ENCODE measurements at places on chromosomes 12 and 14.

GRCh38 chr12:47739979-47740378 is 14.7 kb upstream of the ENDOU start:
- DNase-seq, result no peak

DNA sequence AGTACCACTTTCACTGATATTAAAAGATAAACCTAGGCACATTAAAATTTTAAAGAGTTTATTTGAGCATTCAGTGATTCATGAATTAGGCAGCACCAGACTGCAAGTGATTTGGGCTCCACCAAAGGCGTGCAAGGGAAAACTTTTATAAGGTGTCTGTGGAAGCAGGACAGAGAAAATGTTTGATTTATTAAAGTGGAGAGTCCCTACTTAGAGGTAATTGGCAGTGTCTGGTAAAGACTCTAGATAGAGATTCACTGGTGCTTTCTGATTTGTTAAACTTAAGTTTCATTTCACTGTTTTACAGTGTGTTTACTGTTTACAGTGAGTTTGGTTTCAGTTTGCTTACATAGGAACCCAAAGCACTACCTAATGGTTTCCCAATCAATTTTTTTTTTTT is 72.8 kb downstream of the ANKS1B start:
- DNase-seq, result no peak

DNA sequence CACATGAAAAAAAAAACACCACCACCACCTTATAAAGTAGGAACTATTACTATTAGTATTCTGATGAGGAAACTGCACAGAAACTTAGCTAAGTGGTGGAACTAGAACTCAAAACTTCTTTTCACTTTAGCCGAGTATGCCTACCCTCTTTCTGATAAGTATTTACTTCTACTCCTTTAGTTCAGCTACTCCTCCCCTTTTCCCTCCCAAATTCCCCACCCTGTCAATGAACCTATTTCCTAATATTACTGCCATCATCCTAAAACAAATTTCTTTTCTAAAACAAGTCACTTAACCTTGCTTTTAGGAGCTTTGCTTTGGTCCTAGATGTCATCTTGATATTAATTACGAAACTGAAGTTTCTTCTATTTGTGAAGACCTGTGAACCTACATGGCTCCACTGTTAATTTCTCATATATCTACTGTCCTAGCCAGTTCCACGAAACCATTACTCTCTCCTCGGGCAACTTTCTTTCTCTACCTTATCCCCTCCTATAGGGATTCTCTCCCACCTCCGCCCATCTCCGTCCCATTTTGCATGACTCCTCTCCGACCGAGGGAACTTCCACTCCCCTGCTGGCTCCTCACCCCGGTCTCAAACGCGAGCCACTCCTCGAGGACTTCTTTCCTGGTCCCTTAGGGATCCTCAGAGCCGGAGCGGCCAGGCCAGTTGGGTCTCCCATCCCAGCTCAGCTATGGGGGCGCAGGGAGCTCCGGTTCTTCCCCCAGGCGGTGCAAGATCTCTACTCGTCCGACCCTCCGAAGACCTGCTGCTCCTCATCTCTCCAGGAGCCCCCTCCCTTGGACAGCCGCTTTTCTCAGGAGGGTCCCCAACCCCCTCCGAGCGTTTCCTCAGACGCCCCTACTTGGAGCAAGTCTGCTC is 1.1 kb downstream of the NUMB start:
- no peak for DNase-seq

GRCh38 chr14:94653321-94653720 is 41.1 kb downstream of the SERPINA3 start:
- DNase-seq, result no peak

DNA sequence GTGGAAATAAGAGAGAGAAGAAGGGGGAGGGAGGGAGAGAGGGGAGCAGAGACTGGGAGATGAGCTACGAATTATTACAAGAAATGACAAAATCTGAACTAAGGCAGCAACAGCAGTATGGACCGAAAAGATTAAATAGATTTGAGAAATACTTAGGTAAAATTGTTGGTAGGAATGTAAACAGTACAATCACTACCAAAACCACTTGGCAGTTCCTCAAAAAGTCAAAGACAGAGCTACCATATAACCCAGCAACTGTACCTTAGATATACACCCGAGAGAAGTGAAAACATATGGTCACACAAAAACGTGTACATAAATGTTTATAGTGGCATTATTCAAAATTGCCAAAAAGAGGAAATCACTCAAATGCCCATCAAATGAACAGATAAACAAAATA is 14.1 kb downstream of the KRAS start:
- no peak for DNase-seq

DNA sequence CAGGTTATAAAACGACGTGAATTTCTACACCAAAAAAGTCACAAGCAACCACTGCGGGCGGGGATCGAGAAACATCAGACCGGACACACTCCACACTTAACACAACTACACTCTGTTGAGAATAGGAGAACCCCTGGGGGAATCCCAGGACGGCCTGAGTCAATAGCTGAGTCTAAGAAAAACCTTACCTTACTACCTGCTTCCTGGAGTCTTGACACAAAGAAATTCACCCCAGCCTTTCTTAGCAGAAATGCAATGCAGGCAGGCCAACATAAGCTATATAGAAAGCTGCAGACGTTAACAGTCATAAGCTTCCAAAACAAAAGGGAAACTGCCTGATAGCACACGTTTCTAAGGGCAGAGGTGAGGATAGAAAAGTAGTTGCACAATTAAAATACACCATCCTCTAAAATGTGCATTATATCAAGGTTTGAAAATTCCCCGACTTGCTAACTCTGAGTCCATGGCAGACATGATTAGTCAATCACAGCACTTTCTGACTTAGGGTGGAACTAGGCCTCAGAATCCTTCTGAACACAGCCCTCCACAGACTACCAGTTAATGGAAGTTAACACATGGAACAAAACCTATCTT is 68.0 kb downstream of the CCDC88C start:
- peak; percentile 48 for DNase-seq

DNA sequence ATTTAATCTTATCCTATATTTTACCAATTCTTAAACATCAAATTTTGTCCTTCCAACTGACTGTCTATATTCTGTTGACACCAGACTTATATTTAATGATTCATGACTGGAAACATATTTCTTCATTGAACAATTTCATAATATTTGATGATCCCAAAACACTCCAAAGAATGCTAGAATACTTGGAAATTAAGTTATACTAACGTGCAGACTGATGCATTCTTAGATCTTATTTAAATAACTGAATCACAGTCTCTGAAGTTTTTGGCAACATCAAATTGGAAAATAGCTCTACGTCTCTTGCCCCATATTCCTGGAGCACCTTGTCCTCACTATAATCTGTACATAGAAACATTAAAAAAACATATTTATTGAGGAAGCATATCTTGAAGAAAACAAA is 127.4 kb downstream of the HMGA2 start:
- no peak for DNase-seq

DNA sequence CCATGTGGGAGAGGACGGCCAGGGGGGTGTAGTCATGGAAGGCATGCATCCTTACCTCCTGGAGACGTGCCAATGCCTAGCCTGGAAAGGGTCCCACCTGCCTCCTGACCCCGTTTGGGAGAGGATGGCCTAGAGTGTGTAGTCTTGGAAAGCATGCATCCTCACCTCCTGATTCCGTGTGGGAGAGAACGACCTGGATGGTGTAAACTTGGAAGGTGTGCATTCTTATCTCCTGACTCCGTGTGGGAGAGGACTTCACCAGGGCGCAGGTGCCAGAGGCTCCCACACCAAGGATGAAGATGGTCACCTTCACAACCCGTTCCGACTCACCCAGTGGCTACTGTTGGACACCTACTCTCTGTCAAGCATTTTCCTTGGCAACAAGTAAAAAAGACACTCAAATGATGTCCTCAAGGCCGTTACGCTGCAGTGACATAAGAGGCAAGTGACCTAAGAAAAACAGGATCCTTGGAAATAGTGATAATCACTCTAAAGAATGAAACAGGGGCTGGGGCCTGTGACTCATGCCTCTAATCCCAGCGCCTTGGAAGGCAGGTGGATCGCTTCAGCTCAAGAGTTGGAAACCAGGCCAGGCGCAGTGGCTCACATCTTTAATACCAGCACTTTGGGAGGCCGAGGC is 37.5 kb upstream of the FZD10 start:
- no peak for DNase-seq

DNA sequence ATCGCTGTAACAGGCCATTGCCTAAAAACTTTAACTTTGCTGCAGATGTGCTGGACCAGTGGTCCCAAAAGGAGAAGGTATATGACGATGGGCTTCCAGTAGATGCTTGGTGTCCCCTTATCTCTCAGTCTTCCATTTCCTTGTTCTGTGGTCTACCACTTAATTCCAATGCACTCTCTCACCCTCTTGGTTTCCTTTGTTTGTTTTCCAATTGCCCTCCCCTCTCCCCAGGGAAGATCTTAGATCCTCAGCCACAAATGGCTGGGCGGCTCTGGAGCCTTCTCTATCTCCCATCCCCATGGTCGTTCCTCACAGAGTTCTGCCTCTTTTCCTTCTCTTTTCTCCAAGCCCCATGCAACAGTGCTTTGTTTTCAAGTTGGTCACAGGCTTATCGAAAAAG is 584 bp downstream of the ACSM4 start:
- no peak for DNase-seq

DNA sequence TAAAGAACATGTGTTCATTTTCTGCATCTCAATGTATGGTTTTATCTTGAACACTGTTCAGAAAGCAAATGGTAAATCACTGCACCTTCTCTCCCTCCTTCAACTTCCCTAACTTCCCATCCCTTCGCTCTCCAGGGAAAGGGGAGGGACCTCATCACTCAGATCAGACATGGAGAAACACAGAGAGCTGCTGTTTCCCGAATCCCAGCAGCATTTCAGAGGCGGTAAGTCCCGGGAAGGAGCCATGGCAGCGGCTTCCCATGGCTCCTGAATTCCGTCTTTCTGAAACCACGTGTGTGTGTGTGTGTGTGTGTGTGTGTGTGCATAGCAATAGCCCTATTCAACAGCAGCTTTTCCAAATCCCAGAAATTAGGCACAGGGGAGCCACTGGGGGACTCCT is 125.4 kb upstream of the TMCC3 start:
- DNase-seq, result no peak

DNA sequence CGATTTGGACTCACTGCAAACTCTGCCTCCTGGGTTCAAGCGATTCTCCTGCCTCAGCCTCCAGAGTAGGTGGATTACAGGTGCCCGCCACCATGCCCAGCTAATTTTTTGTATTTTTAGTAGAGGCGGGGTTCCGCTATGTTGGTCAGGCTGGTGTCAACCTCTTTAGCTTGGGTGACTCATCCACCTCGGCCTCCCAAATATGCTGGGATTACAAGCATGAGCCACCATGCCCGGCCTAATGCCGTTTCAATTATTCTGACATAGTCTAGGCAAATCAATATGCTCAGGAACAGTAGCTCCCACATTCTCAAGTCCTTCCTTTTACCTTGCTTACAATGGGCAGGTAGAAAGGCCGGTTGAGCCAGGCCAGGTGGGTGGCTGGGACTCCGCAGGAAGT is 82.0 kb upstream of the EEA1 start:
- no peak for DNase-seq

DNA sequence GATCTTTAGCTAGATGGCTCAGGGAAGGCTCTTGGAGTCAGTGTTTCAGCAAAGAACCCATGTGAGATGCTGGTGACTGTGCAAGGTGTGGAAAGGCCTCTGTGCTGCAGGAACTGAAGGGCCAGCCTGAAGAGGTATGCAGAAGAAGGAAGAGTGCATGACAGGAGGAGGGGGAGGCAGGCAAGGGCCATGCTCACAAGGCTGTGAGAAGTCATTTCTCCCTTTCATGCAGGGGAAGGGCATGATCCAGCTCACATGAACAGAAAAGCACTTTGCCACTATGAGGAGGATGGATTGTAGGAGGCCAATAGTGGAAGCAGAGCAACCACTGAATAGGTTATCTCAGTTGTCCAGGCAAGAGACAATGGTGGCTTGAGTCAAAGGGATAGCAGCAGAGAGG is 83.7 kb downstream of the SSPN start:
- DNase-seq, result no peak

DNA sequence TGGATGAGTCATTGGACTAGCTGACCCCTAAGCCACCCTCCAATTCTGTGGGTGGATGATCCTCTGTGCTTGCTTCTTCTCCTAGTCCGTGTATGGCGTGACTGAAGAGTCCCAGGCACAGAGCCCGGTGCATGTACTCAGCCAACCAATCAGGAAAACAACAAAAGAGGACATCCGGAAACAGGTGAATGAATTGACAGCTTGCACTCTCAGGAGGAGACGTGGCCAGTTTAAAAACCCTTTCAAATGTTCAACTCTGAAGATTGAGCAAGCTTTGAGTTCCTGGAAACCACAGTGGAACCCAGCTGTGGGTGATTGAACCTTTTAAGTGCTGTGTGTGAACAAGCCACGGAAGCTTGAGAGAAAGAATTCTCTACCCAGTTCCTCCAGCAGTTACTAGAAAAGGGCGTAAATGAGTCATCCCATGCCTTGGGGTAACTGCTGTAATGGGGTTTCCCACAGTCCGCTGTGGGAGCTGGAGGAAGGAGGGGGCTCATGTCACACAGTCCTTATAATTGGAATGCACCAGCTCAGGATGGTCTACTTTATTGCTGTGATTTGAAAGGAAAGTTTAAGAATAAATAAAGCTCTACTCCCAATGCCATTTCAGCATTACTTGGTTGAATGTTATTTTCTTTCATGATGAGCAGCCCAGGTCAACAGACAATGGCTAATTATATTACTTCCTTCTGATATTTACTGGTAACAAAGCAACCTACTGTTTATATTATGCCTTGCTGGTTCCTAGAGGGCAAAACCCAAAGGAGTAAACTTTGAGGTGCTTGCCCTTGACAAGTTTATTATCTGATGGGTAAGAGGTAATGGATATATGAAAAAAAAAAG is 417.0 kb downstream of the DPF3 start:
- DNase-seq, result peak; percentile 54

GRCh38 chr14:54671537-54671936 is 104.6 kb downstream of the SAMD4A start:
- DNase-seq, result no peak

DNA sequence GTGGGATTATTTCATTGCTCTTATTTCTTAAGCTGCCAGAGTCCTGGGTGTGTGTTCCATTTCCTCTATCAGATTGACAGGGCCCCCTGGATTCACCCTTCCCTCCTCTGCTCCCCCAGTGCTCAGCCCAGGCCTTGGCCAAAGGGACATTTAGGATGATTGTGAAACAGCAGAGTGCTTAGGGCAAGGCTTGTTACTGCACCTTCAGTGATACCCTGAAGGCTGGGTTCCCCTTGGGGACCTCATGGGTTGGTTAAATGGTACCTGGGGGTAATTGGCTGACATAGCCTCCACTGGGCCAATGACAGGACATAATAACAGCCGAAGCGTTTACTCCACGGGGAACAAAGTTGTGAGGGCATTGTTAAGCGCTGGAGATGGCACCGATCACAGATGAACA is 1.3 kb upstream of the KRT72 start:
- no peak for DNase-seq

Measured in stimulated activated CD4-positive, alpha-beta T cell treated with anti-CD3 and anti-CD28 coated beads, TNF-alpha, amount 100 ng/mL, for 4 hours (primary cell).